CD4-positive, alpha-beta T cell treated with Interleukin-4 for 1 hour (primary cell): ENCODE measurements at places on chromosomes 5 and 9.

- DNase-seq = no peak
Measured at GRCh38 chr5:83914662-83915418, 194.2 kb upstream of the HAPLN1 start.

- no peak for DNase-seq
Measured at GRCh38 chr9:91065231-91066041, 263.8 kb downstream of the SYK start.

DNA sequence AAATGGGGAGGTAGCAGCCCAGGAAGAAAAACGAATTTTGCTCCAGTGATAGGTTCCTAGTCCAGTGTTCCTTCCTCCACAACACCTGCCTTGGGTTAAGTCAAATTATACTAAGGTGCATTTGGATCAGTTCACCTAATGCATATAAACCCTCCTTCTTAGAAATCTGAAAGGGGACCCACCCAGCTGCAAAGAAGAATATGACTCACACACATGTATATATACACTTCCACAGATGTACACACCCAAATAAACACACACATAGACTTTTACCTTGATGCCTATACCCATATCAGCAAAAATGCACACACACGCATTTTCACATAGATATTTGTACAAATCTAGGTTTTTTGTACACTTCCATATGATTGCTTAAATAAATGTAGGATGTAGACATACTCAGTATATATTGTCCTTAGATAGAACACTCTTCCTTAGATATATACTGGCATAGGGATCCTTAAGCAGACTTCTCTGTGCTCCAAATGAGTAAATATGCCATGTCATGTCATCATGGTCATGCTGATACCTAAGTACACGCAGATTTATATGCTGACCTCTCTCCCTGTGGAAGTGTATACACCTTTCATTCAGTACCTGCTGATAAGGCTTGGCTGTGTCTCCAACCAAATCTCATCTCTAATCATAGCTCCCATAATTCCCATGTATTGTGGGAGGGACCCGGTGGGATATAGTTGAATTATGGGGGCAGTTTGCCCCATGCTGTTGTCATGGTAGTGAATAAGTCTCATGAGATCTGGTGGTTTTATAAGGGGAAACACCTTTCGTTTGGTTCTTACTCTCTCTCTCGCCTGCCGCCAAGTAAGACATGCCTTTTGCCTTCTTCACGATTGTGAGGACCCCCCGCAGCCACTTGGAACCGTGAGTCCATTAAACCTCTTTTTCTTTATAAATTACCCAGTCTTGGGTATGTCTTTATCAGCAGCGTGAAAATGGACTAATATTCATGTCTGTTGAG is 10.2 kb downstream of the ADRB2 start:
- no peak for DNase-seq

DNA sequence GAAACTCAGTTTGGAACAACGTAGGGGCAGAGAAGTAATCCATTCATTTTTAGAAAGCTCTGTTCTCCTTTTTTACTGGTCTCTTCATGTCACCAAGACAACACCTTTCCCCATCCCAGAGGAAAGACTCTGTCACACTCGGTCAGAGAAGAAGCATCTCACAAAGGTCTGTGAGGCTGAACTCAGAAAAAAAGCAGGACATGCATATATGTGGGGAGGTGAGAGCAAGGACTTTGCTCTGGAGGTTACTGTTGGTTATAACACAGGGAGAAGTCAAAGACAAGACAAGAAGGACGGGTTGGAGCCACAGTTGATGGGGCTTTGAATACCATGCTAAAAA is 19.2 kb upstream of the MTMR12 start:
- DNase-seq = no peak

DNA sequence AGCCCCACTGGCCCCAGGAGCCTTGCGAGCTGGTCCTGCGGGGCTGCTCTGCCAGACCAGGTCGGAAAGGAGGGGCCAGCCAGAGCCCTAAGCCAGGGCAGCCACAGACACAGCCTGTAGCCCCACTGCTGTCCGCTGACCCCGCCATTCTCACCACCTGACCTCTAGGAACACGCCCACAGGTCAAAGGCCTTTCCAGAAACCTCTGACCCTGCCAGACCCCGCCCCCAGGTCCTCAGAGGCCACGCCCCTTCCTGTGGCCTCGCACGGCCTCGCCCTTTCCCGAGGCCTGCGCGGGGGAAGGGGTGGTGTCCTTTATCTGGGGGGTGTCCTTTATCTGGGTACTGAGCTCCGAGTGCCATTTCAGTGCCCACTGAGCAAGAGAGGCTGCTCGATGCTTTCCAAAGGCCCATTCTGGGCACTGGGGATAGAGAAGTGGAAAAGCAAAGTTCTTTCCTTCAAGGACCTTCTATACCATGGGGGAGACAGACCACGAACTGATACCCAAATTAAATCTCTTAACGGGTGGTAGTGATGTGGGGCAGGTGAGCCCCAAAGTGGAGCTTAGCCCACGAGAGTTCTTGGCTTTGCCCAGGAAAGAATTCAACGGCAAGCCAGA is 46.5 kb downstream of the P4HA2 start:
- no peak for DNase-seq

DNA sequence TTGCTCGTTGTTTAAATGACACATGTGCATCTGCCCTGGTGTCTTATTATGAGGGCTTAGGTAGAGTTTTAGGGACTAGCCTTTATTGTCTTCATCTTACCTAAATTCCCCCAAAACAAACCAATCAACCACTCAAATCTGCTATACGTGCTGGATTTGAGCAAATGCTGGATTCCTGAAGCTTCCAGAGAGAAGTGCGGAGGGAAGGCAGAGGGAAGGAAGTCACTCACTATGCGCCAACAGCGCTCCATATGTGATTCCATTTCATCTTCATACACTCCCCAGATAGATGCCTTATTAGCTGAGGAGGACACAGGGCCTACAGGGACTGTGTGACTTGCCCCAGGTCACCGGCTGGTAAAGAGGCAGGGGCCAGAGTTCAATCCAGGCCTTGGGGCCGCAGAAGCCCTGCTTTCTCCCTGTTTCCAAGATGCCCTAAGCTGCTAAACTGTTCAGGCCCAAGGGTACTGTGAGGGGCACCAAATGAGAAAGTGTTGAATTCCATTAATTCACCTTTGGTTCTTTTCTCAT is 63.5 kb downstream of the OTULIN start:
- DNase-seq = no peak

- no peak for DNase-seq
Measured at GRCh38 chr5:120465436-120465961, 1.4 kb downstream of the PRR16 start.

GRCh38 chr5:180127682-180128670 is 56.4 kb upstream of the RNF130 start:
- DNase-seq = no peak

- no peak for DNase-seq
Measured at GRCh38 chr5:5179079-5179478, 38.9 kb downstream of the ADAMTS16 start.

DNA sequence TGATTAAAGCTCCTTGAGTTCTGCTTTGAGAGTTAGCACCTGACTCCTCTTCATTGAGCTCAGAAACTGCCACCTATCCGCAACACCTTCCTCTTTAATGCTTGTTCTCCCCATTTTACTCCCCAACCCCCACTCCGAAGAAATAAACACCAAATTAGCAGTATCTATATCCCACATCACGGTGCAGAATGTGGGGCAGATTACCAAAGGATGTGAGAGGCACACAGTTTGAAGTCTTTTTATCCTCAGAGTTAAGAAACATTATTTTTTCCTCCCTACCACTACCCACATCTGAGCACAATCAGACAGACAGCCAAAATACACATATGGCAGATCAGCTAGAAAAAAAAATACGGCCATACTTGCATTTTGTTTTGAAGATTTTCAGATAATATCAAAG is 26.1 kb upstream of the IL7R start:
- peak; percentile 81 for DNase-seq

- no peak for DNase-seq
Measured at GRCh38 chr5:36842087-36842486, 34.5 kb upstream of the NIPBL start.
